CD4-positive, alpha-beta T cell treated with Interleukin-4 for 4 hours (primary cell): ENCODE measurements at places on chromosomes 2 and 18.

DNA sequence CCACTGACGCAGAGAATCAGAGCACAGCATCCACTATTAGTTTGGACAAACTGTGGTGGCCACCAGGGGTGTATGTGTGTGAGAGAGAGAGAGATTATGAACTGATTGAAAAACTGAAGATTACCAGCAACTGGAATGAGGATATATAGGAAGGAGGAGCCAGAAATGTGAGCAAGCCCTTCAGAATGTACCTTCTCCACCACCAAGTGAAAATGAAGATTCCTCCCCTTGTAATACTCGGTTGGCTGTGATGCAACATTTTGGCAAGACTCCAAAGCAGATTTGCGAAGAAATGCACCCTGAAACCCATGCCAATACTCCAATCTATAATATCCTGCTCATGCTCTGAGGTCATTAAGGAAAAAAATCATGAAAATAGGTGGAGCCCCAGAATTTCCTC, 121.2 kb upstream of the SLC35G4 start:
- no peak for DNase-seq

DNA sequence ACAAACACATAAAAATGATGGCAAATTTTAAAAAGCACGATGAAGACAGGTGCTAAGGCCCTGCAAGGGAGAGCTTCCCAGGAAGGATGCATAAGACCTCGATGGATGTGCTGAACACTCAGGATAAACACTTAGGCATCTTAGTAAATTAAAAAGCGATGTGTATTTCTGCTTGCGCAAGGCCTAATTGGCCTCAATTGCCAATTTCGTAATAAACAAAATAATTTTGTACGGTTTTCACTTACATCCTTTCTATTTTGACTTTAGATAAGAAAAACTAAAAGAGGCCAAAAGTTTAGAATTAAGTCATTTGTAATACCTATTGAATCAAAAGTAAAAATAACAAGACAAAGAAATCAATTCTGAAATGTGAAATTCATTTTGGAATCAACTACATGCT, 189.1 kb downstream of the TCF4 start:
- no peak for DNase-seq

GRCh38 chr2:217530392-217531090, 472.3 kb downstream of the TNS1 start:
- DNase-seq, result no peak

DNA sequence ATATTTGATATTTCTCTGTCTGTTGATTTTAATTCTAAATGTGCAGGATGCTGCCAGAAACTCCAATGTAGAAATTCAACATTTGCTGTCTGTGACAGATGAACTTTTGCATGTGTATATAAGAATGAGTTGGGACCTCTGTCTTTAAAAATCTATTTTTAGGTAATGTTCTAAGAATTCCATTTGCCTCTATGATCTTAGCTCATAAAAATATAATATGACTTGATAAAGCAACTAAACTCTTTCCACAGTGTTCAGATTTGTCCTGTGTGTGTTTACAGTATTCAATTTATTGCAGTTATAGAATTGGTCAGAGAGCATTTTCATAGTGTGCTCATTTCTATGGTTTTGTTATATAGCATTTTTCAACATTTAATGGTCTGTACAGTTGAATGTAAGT, 33.6 kb downstream of the RNMT start:
- no peak for DNase-seq

DNA sequence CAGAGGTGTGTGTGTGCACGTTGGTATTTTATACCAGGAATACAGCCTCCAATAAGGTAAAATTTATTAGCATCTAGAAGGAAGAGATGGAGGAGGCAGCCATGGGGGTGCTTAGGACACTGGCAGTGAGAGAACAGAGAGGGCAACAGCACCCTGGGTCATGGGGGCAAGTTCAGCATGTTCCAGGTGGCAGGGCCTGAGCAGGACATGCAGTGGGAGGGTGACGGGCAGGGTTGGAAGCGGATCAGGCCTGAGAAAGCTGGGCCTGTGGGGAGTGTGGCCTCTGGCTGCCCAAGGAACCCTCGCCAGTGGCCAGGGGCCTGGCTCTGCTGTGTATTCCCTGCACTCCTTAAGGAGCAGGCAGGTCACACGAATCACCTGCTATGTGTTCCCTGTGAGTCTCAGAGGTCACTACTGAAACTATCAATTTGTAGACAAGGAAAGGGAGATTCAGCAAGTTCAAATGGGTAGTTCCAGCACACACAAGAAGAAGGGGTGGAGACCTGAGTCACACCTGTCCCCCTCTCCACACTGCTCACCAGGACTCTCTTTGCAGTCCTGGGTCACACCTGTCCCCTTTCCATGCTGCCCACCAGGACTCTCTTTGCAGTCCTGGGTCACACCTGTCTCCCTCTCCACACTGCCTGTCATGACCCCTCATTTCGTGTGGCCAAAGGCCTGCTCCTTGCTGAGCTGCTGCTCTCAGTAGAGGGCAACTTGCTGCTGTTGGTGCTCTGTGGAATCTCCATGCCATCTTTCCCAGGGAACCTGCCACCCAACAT, 463.9 kb upstream of the HS6ST1 start:
- no peak for DNase-seq

DNA sequence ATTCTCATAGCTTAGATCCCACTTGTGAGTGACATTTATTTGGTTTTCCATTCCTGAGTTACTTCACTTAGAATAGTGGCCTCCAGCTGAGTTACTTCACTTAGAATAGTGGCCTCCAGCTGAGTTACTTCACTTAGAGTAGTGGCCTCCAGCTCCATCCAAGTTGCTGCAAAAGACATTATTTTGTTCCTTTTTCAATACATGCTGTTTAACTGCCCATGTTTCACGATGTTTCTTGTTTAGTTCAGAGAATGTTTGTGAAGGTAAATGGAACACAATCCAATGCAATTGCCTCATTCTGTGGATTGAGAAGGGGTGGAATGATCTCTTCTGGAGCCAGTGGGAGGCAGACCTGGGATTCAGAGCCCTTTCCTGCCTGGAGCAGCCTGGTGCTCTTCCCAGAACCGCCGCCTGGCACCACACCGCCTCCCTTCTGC, 273.5 kb upstream of the ATP5MC3 start:
- no peak for DNase-seq

DNA sequence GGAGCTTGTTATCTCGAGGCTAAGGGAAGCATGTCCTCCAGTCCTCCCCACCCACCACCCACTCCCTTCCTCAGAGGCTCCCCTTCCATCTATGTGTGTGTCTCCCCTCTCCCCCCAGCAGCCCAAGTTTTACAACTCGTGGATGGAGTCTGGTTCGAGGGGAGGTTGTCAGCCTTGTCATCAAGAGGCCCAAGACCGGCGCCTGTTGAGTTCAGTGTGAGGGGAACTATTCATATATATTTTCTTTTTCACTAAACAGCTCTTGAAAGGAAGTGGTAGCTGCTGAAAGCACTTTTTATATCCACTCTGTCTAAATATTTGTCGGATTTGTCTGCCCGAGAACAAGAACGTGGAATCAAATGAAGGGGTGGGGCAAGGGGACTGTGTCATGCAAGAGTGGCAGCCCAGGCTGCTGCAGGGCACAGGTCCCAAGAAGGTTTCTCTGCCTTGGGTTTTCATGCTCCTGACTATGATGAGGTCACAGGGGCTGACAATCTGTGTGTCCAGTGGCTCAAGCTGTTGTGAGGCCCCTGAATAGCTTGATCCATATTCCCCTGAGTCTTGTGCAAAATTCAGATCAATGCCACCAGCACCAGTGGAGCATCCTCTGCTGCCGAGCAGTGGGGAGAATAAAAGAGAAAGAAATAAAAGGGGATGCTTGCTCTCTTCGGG, 35.0 kb downstream of the NRP2 start:
- no peak for DNase-seq

- DNase-seq, result no peak
Measured at GRCh38 chr2:88859461-88859860, 168.0 kb downstream of the RPIA start.

DNA sequence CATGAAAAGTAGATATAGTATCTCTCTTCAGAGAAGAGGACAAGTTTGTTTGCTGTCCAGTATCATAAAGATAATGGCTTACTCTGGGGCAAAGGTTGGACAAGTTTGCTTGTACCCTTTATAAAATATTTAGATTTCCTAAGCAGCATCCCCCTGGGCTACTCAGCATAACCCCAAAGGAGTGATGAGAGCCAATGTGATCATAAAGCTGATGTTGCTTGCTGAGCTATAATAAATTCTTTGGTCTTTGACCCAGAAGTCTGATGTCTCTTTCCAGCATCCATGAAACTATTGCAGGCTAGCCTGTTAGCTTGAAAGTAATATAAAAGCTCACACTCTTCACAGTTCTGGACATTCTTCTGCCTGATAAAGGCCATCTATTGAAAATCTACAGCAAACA, 138.3 kb upstream of the STON1 start:
- DNase-seq, result no peak

- DNase-seq, result no peak
Measured at GRCh38 chr18:30650499-30650898, 392.0 kb downstream of the DSC3 start.

GRCh38 chr18:59874166-59874565, 25.6 kb upstream of the PMAIP1 start:
- DNase-seq, result no peak

DNA sequence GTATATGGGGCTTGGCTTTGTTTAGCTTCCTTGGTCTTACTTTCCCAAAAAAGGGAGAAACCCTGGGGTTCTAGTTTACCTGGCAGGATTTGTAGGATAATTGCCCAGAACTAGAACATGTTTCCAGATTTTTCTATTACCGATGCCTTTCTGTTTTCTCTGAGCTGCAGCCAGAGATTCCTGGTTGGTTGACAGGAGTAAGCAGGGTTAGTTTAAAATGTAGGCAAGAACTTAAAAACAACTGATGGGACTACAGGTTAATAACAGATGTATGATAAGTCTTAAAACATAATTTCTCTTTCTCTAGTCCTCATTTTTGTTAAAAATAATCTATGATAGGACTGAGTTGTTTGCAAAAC, 38.9 kb upstream of the GMCL1 start:
- DNase-seq, result no peak

GRCh38 chr2:219405958-219406860, 12.0 kb upstream of the DES start:
- no peak for DNase-seq

GRCh38 chr2:170525566-170525900, 189.6 kb upstream of the SP5 start:
- no peak for DNase-seq

- no peak for DNase-seq
Measured at GRCh38 chr2:57562495-57562894, 484.1 kb upstream of the VRK2 start.

- no peak for DNase-seq
Measured at GRCh38 chr18:36798738-36799473, 29.9 kb downstream of the TPGS2 start.

GRCh38 chr2:238441262-238442114, 14.8 kb downstream of the ASB1 start:
- no peak for DNase-seq

- no peak for DNase-seq
Measured at GRCh38 chr2:381941-382727, 94.2 kb upstream of the ALKAL2 start.

DNA sequence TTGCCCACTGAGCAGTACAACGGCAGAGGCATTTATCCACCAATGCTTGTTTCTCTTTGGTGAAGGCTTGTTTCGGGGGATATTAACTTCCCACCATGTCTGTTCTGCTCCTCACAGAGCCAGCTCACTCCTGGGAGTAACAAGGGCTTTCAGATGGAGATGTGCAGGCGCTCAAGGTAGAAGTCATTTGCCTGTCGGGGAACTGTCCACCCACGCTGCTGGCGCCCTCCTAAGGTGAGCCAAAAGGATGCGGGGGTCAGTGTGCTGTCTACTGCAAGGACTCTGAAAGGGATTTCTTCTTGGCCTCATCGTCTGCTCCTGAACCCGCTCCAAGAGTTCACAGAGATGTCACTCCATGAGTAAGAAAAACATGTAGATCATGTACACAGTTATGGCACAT, 57.0 kb upstream of the CYRIA start:
- DNase-seq, result no peak

- no peak for DNase-seq
Measured at GRCh38 chr2:104897515-104898184, 43.7 kb downstream of the POU3F3 start.

DNA sequence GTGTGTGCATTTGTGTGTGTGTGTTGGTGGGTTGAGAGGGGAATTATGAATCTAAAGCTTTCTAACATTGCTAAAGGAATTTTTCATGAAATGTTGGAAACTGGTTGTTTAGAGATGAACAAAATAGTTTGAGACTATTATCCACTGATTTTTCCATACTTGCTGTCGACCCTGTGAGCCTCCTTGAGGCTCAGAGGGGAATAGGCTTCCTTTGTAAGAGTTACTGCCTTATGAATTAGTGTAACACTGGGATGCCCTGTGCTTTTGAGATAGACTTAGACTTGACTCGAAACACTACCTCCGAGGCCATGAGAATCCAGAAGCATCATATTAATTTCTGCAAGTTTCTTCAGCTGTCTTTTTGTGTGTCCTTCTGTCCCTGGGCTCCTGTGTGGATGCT, 37.9 kb downstream of the AQP4 start:
- DNase-seq, result no peak

DNA sequence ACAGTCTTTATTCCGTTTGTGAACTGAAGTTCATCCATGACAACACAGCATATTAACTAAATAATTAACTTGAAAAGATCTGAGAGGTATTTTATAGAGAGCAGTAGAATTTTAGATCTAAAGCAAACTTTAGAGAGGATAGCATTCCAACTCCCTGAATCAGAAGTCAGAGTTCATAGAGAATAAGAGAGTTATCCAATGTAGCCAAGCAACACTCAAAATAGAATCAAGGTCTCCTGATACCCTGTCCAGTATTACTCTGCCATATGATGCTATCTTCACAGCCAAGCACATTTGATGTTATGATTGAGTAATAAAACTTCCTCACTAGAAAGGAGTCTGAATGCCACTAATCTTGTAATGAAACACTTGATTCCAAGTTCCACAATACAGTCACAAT, 55.5 kb downstream of the RIT2 start:
- no peak for DNase-seq

GRCh38 chr18:3690764-3691066, 240.7 kb downstream of the TGIF1 start:
- no peak for DNase-seq

DNA sequence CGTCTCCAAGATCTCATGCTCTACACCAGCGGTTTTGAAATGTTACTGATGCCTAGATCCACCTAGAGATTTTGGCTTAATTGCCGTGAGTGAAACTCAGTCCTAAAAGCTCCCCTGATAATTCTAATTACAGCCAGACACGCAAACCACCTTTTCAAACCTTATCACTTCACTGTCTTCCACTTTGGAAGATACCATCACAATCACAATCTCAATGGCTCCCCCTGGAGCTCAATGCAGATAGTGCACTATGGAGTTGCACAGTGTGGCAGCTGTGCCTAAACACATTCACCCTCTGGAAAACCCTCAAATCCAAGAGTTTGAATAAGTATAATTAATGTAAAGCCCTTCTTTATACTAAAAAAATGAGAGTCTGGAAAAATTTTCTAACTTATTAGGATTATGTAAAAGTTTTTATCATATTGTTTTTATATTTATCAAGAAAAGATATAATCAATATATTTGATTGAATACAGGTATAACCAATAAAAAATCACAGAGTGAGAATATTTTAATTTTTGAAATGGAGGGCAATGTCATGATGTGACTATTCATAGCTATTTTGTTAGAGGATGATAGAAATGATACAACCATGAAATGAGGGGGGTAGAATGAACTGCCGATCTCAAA, 102.9 kb upstream of the SLC8A1 start:
- DNase-seq, result peak; percentile 24
